ENCODE measurements at places on chromosomes 5 and 9.
A peak's percentile ranks its signal among the peaks of the same experiment; 100 is the strongest.

DNA sequence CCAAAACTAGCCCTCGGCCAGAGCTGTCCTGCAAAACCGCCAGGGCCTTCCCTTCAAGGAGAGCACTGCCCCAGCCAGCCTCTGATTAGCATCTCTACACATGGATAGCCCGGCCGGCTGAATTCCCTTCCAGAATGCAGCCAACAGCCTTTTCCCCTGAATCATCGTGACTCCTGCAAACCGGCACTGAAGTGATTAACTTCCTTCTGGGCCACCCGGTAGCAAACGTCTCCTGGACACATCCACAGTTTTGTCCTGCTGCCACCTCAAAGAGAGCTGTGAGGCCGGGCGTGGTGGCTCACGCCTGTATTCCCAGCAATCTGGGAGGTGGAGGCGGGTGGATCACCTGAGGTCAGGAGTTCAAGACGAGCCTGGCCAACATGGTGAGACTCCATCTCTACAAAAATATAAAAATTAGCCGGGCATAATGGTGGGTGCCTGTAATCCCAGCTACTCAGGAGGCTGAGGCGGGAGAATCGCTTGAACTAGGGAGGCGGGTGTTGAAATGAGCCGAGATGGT lies 21.1 kb upstream of the EEIG1 start:
- DNase-seq = peak; percentile 95

- DNase-seq = no peak
Measured at GRCh38 chr5:180803181-180804128, 849 bp upstream of the MGAT1 start.

- DNase-seq = no peak
Measured at GRCh38 chr9:61674465-61674864, 484.6 kb downstream of the SPATA31A7 start.

DNA sequence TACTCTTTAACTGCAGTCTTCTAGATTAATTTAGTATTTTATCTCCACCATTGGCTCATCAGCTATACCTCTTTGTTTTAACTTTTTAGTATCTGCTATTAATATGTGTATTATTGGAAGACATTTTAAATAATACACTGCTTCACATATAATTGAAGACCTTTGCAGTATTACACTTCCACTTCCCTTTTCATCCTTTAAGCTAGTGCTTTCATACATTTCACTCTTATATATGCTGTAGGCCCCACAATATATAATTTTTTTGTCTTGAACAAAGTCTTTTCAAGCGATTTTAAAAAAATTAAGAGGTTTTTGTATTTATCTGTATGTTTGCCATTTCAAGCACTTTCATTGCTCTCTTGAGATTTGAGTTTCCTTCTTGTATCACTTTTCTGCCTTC lies 8.6 kb upstream of the LPCAT1 start:
- no peak for DNase-seq

DNA sequence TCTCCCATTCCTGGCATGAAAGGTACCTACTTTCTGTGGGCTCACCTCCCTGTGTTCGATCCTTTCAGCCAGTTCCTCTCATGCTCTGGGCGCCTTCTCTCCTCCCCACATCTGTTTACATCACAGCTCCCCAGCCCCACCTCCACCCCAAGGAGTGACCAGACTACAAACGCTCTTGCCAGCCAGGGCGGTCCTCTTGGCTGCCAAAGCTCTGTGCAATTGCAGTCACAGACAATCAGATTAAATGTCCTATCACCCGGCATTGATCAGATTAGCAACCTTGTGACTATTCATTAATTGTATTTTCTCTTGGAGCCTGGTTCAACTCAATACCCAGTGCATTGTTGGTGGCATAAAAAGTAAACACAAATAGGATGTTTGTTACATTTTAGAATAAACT lies 211.2 kb upstream of the TBCA start:
- no peak for DNase-seq

DNA sequence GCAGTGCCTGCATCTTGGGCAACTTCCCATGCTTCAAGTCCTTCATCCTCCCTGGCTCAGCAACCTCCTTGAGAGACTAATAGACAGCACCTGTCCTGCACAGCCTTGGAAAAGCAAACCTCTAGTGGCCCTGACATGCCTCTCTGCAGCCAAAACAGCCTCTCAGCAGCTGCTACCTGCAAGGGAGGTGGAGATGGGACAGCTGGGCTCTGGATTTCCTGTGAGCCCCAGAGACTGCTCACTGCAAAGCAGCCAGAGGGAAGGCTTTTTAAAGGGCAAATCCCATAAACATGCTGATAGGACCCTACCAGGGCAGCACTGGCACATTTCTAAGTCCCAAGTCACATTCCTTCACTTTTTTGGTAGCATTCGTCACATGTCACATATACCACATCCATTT lies 31.5 kb upstream of the MYORG start:
- no peak for DNase-seq

DNA sequence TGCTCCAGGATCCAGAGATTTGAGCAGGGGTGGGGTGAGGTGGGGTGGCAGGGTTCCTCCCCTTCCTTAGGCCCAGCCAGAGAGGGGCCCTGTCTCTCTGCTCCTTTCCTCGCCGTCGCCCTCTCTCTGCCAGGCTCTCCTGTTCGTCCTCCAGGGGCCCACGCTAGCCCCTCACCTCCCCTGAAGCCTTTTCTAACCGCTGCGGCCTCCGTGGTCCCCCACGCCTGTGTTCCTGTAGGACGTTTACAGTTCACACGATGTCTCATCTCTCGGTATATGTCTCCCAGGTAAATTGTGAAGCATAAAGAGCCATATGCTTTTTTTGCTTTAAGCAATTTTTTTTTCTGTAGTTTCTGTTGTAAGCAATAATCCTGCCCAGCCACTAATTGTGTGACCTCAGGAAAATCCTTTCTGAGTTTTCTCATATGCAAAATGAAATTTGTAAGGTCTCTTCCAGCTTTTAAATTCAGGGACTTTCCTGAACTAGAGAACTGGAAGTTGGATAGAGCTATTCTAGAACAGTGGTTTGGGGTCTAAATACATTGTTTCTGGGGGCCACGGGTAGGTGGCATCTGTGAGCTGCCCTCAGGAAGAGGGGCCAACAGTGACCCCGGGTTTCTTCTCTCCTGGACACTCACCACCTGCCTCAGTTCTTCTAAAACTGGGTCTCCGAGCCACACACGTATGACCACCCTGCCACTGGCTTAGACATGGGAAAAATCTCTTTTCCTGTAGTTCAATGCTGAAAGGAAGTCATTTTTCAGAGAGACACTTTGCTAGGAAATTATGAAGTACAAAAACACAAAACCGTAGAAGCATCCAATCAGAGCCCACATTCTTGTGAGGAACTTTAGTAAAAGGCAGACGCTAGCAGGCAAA lies 50.2 kb upstream of the ZNF366 start:
- DNase-seq = no peak

- DNase-seq = no peak
Measured at GRCh38 chr5:149345892-149346222, 558 bp downstream of the GRPEL2 start.

- peak; percentile 54 for DNase-seq
Measured at GRCh38 chr5:54087436-54087835, 222.9 kb downstream of the ARL15 start.

DNA sequence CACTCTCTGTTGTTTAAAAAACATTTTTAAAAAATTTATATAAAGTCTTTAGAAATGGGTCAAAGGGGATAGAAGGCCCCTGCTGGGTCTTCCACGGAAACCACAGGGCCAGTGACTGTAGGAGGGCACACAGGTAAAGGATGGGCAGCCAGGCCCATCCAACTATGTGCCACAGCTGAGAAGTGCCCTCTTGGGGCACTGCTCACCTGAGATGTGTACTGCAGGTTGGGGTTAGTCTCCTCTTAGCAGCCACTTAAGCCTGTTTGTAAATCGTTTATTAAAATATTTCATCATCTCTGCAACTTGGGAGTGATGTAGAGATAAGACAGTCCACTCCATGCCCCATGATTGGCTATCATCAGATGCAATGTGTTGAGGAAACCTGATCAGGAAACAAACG lies 222.4 kb downstream of the DIRAS2 start:
- no peak for DNase-seq

GRCh38 chr9:125119643-125120286 lies 23.6 kb downstream of the SCAI start:
- no peak for DNase-seq

DNA sequence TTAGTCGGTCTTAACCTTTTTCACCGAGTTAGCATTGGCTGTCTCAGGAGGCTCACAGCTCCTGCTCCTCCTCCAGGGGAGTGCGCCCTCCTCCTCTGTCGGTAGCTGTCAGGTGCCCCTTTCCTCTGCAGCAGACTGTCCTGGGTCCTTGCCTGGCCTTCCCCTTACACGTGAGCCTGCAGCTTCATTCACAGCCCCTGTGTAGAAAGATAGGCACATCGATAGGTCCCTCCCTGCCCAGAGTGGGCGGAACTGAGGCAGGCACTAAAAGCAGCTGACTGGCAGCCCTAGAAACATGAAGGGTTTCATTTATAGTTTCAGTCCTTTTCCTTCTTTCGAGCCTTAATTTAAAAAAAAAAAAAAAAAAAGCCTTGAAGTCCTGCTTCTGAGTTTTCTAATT lies 17.2 kb downstream of the TENT4A start:
- DNase-seq = no peak

DNA sequence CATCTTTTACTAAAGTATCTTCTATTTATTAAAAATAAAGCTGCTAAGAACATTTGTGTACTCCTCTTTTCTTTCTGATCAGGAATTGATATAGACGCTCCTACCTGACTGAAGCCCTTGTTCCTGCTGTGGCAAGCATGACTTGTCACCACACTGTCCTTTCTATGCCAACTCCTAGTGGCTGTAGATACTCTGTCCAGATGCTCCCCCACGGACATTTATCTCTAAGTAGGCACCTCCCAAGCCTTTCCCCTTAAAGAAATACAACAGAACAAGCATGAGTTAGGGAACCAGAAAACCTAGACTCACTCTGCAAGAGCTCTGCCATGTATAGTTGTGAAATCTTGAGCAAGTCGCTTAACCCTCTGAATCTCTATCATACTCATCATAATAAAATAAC lies 53.2 kb downstream of the FAM114A2 start:
- no peak for DNase-seq

GRCh38 chr5:40733434-40733833 lies 22.3 kb downstream of the TTC33 start:
- DNase-seq = no peak

DNA sequence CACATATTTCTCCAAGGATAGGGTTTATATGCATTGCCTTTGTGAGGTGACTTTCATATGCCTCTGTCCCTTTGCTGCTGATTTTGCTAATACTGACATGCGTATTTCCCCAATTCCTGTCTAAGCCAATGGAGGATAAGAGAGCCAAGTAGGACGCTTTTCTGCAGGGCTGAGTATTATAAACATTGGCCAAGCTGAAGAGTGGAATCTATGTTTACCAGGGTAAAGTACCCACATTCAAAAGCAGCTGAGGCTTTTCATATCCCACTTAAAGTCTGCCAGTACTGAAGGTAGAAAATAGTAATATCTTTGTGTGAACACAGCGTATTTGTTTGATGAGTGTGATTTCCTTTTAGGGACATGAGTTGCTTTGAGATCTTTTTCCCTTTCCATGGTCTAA lies 128.8 kb upstream of the GPR151 start:
- no peak for DNase-seq

GRCh38 chr9:126147186-126147935 lies 179.3 kb upstream of the MVB12B start:
- DNase-seq = no peak

DNA sequence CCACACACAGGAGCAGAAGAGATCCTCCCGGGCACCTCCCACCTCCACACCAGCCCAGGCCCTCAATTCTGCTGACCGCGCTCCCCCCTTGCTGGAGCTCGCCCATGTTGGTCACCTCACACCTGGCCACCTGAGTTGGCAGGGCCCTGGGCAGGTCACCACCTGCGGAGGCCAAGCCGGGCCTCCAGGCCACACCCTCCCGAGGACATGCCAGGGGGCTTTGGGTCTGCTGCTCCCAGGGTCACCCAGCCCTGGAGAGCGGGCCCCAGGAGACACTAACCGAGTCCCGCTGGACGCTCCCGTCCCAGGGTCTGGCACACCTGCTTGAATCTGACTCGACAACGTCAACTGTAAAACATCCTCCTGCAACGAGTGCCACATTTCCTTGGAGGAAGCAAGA lies 2.1 kb downstream of the SOHLH1 start:
- no peak for DNase-seq

DNA sequence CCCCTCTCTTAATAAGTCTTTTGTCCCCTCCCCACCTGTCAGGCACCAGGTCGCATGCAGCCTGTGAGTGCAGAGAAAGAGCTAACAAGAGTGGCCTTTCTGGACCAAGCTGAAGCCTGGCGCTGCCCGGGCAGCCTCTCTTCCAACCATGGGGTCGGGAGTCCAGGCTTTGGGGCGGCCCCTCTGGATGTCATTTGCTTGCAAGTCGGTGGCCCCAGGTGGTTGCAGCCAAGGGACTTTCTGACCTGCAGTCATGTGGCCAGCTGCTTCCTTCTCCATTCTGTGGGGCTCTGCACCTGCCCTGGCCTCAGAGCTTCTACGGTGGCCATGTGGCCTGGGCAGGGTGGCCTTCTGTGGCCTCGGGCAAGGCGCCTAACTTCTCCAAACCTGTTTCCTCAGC lies 159.7 kb downstream of the DAB2IP start:
- DNase-seq = no peak

GRCh38 chr9:90830051-90830450 lies 28.4 kb downstream of the SYK start:
- no peak for DNase-seq

- DNase-seq = no peak
Measured at GRCh38 chr5:102670224-102670836, 84.8 kb upstream of the PAM start.

GRCh38 chr5:102811972-102812371 lies 56.9 kb downstream of the PAM start:
- DNase-seq = peak; percentile 17

- DNase-seq = no peak
Measured at GRCh38 chr5:64622991-64623390, 67.3 kb upstream of the SHISAL2B start.

DNA sequence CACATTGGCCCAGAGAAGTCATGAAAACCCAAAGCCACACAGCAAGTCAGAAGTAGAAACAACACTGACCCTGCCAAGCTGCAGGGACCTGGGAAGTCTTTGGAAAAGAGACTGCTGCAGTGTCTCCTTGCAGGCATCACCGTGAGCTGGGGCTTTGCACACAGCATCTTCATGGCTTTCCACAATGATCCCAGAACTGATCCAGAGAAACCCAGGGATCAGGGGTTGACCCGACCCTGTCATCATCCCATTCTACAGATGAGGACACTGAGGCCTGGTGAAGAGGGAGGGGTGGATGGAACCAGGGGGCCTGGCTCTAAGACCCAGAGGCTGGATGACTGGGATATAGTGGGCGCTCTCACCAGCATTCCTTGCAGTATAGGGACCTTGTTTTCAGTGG lies 4.3 kb upstream of the FAM78A start:
- DNase-seq = no peak

- DNase-seq = no peak
Measured at GRCh38 chr5:116853992-116854391, 279.4 kb upstream of the SEMA6A start.

- no peak for DNase-seq
Measured at GRCh38 chr9:78923966-78924659, 627.2 kb downstream of the PSAT1 start.

All from Caki2 (cell line).